GM12892 (cell line): ENCODE measurements at places on chromosomes 6 and 20.
A peak's percentile ranks its signal among the peaks of the same experiment; 100 is the strongest.

DNA sequence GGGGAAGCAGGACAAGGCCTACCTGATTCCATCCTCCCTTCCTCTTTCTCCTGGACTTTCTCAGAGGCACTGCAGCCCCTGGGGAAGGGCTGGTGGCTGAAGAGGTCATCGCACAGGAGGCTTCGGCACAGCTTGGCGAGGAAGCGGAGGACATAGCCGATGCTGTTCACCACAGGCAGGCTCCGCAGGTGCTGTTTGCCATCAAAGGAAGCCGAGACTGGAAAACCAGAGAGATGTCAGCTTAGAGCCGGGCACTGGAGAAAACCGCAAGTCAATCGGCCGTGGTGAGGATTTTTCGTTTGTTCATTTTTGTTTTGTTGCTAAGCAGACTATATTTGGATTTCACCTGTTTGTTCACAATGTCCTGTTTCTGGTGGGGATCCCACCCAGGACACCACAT is 79.2 kb downstream of the SCML4 start:
- no peak for DNase-seq

DNA sequence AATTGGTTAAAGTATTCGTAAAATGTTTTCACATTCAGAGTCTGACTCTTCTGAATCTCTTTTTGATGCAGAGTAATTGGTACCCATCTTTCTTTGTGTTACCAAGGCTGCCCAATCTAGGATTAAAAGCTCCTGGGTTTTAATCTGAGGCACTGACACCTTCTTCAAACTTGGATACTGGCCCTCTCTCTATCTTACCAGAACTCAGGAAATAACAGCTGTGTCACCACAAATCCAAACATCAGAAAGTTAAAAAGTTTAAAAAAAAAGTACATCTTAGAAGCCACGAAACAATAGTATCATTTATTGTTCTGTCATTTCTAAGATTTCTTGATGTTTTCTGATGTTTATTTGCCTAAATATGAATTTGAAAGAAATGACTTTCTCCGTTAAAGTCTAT is 255.5 kb upstream of the RUNX2 start:
- DNase-seq: no peak

DNA sequence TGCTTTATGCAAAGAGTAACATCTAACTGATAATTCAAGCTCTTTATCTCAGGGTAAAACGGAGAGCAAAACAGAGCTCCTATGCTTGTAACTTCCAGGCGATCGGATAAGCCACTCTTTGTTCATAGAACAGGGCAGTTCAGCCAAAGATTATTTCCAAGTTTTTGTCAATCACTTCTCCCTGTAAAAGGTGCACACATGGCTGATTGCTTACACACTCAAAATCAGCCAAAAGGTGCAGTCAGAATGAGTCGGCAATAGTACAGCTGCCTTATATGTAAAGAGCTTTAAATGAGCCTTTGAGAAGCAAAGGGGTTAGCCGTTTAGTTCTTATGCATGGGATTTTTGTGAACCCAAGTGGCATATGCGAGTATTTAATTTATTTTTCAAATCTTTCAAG is 449.6 kb upstream of the POU3F2 start:
- DNase-seq: no peak

- DNase-seq: no peak
These were observed 19.8 kb downstream of the XRN2 start for GRCh38 chr20:21322921-21323331.

DNA sequence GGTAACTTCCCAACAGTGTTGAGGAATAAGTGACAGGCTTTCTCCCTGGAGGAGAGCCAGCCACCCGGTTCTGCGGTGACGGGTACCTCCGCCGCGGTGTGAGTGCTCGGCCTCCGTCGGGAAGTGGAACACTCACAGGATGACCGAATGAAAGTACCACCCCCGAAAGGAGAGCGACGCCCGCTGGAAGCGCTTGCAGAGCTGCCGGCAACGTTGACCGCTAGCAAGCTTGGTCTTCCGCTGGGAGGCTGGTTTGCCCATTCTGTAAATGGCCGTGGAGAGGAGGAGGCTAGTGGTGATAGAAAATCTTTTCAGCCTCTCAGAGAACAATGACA is 614 bp upstream of the TMEM242 start:
- no peak for DNase-seq

DNA sequence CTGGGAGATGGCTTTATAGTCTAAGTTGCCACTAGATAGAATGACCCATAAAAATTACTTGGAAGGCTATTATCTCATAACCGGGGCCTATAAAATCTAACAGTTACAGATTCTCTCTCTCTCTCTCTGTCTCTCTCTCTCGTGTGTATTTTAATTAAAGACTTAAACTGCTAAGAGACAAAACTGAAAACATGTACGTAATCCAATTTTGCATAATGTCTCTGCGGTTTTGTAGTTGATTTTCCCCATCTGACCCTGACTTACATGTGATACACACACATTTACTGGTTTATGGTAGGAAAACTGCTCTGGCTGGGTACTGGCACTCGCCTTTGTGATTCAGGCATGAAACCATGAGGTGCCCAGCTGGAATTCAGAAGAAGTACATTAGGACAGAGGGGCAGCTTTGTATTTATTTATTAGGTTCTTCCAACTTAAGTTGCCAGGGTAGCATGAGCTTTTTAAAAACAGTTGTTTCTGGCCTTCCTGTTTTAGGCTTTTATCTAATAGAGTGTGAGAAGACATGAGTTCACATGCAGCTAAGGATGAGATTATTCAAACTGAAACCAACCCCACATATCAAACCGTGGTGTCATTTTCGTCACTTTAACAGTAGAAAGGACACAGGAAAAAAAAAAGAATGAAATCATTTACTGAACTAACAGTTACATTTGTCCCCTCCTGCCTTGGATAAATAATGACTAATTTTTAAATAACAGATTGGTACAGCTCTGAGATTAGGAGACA is 182.5 kb downstream of the GMPR start:
- DNase-seq: no peak

DNA sequence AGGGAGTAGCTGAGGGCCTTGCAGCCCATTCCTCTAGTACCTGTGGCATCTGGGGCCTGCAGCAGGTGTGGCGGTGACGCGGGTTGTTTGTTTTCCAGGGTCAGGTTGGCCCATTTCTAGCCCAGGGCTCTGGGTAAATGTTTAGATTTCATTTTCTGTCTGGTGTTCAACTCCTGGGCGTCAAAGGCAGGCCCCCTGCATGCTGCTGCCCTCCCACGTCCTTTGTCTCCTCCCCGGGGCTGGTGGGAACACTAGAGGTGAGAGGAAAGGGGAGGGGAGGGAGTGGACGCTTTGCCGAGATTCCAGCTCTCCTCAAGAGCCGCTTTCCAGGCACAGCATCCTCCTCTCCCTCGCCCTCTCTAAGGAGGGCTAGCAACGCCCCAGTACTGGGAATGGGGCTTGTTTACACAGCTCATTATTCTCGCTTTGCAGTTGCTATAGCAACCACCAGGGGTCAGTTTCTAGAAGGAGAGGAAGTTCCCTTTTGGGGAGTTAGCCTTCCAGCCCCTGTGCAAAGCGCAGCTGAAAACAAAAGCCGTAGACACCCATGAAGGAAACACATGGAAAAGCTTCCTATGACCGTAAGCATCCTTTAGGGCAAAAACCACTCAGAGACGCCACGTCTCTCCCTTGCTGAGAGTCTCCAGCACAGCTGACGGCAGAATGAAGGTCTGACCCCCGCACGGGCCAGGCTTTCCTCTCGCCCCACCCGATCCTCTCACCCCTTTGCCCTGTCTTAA is 170.6 kb downstream of the LY86 start:
- DNase-seq: peak; percentile 41

- no peak for DNase-seq
These were observed 64.0 kb downstream of the VEGFA start for GRCh38 chr6:43833996-43834390.

- no peak for DNase-seq
These were observed 608.9 kb downstream of the MAFB start for GRCh38 chr20:40080041-40080652.

- no peak for DNase-seq
These were observed 1.1 kb upstream of the BNIP5 start for GRCh38 chr6:36337814-36338213.
